ENCODE measurements at places on chromosomes 12 and 14. TPM values are rescaled to one million over a fixed set of nuclear protein-coding genes. Genes with fewer than 3 reads are reported as not detected.

Gene FIGNL2
- total RNA-seq, result 0.02 TPM

Gene ISCA2
- total RNA-seq, result 31.7 TPM

Gene IL31
- total RNA-seq, result not detected

Gene TEX52
- total RNA-seq, result not detected

Gene ESRRB
- total RNA-seq, result 0.20 TPM

Gene MYF6
- not detected for total RNA-seq

Gene RNASE4
- total RNA-seq, result 0.69 TPM

Gene GPR137C
- total RNA-seq, result 2.7 TPM

Gene SLC6A15
- total RNA-seq, result 24.4 TPM

Gene TAS2R30
- 1.7 TPM for total RNA-seq

Gene GSC
- 0.10 TPM for total RNA-seq

Gene TUBA1A
- total RNA-seq, result 482 TPM

Gene C12orf50
- not detected for total RNA-seq

Gene SOX5
- 13.7 TPM for total RNA-seq

Gene GALNT8
- not detected for total RNA-seq

Gene MMP19
- total RNA-seq, result 1.0 TPM

Gene PAPLN
- total RNA-seq, result not detected

Gene GALC
- 1.5 TPM for total RNA-seq

Gene PSMC1
- total RNA-seq, result 173 TPM

Gene SYNDIG1L
- total RNA-seq, result not detected

Gene LRTM2
- total RNA-seq, result not detected

Gene SERPINA9
- not detected for total RNA-seq

Gene KLRC2
- total RNA-seq, result not detected

Gene MYH6
- total RNA-seq, result not detected

Gene GIT2
- total RNA-seq, result 38.0 TPM

Gene SELPLG
- total RNA-seq, result 0.15 TPM

Gene STAC3
- total RNA-seq, result 1,199 TPM

Gene KLRC4
- total RNA-seq, result not detected

Gene PLCZ1
- not detected for total RNA-seq

Gene CDCA4
- 92.3 TPM for total RNA-seq

Gene KRT83
- total RNA-seq, result not detected

Gene RBP5
- not detected for total RNA-seq

Gene FOXA1
- total RNA-seq, result 1.5 TPM

Gene GZMB
- not detected for total RNA-seq

Gene TAS2R20
- 0.86 TPM for total RNA-seq

Gene COX14
- 36.3 TPM for total RNA-seq

Gene DNAI7
- not detected for total RNA-seq

Gene GLIPR1L1
- not detected for total RNA-seq

Gene ZDHHC22
- 13.4 TPM for total RNA-seq

Gene C12orf54
- total RNA-seq, result 0.23 TPM

Gene ARHGEF25
- total RNA-seq, result 234 TPM

Gene RBM19
- 20.8 TPM for total RNA-seq

Gene KRT75
- total RNA-seq, result not detected

Gene TGM1
- total RNA-seq, result 0.05 TPM

Gene ACACB
- total RNA-seq, result 3.3 TPM

Gene RNF212B
- total RNA-seq, result not detected

Gene CACNA2D4
- total RNA-seq, result 2.7 TPM

Gene CCNK
- total RNA-seq, result 18.6 TPM

Gene SSPN
- total RNA-seq, result 4.0 TPM

Gene UBE3B
- total RNA-seq, result 17.6 TPM

Gene NKX2-8
- not detected for total RNA-seq

Gene KRT74
- not detected for total RNA-seq

Gene FAM181A
- total RNA-seq, result not detected
